ENCODE measurements at places on chromosomes 7 and 10.

GRCh38 chr7:147438216-147438615 lies 1152.3 kb upstream of the C7orf33 start:
- DNase-seq = no peak

GRCh38 chr10:129029051-129029450 lies 438.0 kb upstream of the MGMT start:
- DNase-seq = no peak

GRCh38 chr10:115957012-115957399 lies 316.0 kb downstream of the GFRA1 start:
- no peak for DNase-seq

DNA sequence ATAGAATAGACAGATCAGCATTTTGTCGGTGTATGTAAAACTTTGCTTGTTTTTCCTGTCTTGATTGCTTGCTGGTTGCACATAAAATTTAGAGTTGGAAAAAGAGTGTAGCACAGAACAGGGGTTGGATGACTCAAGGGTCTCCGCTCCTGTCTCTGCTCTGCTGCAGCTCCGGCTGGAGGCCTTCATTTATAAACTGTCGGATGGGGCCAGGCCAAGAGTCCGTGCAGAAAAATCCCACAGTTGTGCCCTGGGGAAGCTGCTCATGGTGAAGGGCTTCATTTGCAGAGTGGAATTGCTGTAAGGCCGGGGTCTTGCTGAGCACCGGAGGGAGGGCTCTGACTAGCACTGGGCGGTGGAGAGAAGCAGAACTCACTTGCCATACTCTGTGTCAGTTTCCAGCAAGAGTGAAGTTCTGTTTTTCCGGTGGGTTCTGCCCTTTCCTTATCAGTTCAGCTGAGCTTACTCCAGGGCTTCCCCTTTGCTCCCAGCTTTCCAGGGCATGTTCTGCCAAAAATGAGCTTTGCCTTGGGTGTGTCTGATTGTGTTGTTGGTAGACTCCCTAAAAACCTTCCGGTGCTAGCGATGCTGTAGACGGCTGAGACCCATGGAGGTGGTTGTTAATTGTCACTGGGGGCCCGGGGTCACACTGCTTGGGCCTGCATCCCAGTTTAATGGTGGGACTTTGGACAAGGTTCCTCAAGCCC lies 67.2 kb downstream of the CAMK1D start:
- DNase-seq = no peak

- peak; percentile 16 for DNase-seq
Observed at GRCh38 chr10:17290226-17290625, 62.2 kb downstream of the VIM start.

DNA sequence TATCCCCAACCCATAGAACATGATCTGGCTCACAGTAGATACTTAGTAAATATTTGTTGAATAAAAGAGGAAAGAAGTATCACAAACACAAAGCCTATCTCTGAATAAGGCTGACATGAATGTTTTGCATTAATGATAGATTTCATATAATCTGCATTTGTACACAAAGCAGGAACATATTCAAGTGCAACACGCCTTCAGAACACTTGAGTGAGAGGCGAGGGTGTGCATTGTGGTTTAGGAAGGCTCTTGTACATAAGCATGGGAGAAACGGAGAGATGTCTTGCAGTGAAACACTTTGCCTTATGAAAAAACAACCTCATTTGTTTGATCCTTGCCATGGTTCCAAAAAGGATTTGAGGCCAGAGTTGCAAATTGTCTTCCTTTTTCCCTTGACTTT lies 14.1 kb upstream of the SFMBT2 start:
- DNase-seq = no peak

All from activated naive CD8-positive, alpha-beta T cell treated with anti-CD3 and anti-CD28 coated beads for 36 hours (primary cell).